ENCODE measurements at places on chromosomes 6 and 20.

- DNase-seq = no peak
These were observed 435.0 kb downstream of the HAO1 start for GRCh38 chr20:7505152-7505834.

GRCh38 chr20:50931306-50932015, at the start of gene ADNP:
Gene ADNP, minus strand, starts transcription at chr20:50931437. Its CDS starts 27,441 bp downstream, at chr20:50903996.
- DNase-seq = peak; percentile 97

- DNase-seq = no peak
These were observed 10.4 kb downstream of the IGF2R start for GRCh38 chr6:159979136-159979874.

DNA sequence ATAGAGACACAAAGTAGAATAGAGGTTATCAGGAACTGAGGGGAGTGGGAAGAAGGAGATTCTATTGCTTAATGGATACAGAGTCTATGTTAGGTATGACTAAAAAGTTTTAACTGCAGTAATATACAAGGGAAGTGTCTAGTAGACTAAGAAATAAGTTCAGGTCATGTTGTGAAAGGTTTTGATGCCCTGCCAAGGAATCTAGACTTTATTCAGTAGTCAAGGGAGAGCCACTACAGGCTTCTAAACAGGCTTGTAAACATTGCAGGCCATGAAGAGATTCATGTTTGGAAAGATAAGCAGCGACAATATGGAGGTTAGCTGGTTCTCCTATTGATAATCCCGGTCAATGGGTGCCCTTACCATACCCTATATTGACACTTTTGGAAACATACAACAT, 352.8 kb upstream of the SOX4 start:
- no peak for DNase-seq

GRCh38 chr20:46994341-46994740, 99.7 kb downstream of the EYA2 start:
- DNase-seq = no peak

- no peak for DNase-seq
These were observed 7.3 kb upstream of the COL12A1 start for GRCh38 chr6:75213112-75213511.

DNA sequence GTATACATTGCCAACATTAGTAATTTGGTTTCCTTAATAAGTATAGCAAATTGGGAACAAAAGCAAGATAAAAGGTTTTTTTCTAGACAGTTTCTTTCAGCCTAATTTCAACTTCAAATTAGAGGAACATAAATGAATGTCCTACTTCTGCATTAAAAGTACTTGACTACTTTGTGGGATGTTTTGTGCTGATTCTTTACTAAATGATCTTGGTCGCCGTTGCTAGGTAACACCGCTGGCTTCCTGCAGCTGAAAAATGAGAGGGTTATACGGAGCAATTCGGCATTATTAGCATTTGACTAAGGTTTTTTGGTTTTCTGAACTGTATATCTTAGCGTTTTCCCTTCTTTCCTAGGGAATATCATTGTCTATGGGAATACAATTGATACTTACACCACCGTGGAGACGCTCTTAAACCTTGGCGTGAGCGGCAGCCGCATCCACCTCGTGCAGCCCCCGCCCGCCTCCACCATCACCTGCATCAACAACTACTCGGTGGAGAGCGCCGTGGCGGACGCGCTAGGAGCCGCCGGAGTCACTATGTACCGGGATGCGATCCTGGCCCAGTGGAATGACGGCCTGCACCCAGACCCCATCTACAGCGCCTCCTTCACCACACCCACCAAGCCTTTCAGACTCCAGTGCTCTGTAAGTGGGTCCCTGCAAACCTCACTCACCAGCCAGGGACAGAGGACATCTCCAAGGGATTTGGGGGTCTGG, 90.9 kb upstream of the INSM1 start:
- DNase-seq = no peak

DNA sequence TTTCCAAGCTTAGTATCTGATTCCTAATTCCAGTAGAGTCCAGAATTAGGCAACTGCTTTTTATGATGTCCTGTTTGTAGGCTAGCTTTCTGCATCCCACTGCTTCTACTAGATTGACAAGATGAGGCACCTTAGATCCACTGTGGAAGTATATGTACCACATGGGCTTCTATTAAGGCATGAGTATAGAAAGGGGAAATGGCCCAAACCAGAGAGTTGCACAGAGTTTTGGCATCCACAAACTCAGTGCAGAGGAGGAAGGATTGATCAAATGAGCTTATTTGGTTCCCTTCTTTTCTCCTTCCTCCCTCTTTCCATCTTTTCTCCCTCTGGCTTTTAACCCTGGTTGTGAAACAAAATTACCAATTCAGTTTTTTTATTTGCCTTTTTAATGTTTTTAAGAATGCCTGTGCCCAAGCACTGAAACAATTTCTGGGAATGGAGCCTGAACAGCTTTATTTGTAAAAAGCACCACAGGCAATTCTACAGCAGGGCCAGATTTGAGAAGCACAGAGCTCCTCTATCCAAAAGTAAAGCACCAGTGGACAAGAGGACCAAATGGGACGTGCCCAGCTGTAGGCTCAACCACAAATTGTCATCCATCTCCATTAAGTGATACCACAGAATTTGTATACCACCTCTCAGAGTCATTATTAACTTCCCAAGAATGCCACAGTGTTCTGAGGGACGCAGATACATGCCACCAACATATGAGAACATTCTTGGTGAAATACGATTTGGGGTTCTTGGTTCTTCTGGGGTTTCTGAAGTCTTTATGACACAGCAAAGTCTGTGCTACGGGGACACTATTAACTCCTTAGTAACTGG, 969.1 kb downstream of the KIF16B start:
- DNase-seq = no peak

- DNase-seq = no peak
These were observed 5.3 kb downstream of the RIPOR2 start for GRCh38 chr6:24930431-24930871.

DNA sequence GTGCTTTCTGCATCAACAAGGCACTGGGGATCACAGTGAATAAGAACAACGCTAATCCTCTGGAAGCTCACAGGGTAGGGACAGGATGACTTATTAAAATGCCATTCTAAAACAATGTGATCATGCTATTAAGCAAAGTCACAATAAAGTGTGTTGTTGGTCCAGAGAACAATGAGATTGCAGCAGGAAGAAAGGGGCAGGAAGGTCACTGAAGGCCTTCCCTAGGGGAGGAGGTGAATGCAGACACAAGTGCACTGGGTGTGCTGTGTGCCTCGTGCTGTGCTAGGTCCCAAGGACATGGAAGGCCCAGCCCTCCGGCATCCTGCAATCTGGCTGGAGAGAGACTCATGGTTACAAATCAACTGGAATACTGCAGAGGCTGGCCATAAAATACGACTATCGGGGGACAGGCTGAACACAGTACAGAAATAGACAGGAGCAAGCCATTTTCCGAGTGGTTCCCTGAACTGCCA, 55.7 kb downstream of the LYRM4 start:
- DNase-seq = no peak

- no peak for DNase-seq
These were observed 22.9 kb downstream of the OR2B2 start for GRCh38 chr6:27889275-27889627.

DNA sequence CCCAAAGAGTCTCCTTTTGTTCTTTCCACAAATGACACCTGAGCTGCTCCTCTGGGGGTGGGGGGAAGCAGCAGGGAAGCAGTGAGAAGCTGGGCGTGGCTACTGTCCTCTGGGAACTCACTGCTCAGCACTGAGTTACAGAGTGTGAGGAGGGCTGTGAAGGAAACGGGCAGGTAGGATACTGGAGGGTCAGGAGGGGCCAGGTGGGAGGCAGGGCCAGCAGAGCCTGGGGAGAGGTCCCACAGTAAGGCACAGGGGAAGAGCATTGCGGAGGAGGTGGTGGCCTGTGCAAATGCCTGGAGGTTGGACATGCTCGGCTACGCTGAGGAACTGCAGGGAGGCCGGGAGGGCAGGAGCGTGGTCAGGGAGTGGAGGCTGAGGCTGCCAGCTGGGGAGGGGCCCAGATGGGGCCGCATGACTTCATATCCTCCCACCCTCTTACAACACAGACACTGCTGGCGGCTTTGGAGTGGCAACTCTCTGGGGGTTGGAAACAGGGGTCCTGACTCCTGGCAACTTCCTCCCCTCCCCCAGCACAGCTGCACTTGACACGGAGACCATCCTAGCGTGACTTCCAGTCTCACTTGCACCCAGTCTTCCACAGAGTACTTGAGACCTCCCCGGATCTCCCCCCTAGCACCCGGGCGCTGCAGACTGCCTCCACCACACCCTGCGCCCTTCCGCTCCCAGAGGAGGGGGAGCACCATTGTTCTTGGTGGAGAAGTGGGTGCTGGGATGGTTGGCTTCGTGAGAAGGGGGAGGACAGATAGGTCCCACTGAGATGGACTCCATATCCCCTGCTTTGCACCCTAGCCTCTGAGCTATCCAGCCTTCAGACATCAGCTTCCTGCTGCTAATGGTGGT, 34.2 kb downstream of the RBM38 start:
- no peak for DNase-seq

- DNase-seq = no peak
These were observed 167.2 kb downstream of the ARID1B start for GRCh38 chr6:156944412-156944811.

DNA sequence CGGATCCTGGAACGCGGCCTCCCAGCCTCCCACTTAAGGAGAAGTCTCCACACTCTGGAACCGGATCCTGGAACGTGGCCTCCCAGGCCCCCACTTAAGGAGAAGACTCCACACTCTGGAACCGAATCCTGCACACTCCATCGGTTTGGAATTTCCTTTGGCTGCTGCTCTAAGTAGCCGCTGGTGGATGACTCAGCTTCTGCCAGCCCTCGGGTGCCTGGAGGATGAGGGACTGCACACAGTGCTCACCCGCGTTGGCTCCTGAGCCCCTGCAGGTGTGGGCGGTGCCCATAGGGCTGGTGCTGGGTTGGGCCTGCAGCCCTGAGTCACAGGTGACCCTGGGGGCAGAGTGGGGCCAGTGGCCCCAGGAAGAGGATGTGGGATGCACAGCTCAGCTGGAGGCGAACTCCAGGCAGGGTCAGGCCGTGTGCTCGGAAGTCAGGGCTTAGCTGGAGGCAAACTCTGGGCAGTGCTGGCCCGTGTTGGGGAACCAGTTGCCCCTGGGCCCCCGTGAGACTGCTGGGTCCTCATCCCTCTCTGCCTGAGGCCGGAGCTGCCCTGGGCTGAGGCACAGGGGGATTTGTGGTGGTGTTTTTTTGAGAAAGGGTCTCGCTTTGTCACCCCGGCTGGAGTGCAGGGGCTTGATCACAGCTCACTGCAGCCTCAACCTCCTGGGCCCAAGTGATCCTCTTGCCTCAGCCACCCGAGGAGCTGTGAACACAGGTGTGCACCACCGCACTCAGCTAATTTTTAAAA, 13.9 kb upstream of the TNFRSF6B start:
- peak; percentile 94 for DNase-seq

DNA sequence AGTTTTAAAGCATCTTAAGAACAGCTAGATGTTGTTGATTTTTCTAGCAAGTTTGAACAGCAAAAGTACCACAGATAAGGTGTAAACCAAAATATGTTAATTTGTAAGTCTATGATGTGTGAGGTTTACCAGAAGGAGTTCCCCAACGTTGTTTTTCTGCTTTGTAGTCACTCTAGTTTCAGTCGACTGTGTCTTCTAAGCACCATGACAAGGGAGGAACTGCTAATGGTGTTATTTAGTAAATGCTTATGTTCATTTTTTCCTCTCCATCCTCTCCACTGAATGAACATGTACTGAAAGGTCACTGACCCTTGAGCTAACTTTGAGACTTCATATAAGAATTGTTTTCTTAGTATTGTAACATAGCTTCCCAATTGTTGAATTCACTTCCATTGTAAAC, 3.0 kb downstream of the ENPP3 start:
- no peak for DNase-seq

GRCh38 chr20:34220561-34220960, 20.7 kb upstream of the ASIP start:
- no peak for DNase-seq

DNA sequence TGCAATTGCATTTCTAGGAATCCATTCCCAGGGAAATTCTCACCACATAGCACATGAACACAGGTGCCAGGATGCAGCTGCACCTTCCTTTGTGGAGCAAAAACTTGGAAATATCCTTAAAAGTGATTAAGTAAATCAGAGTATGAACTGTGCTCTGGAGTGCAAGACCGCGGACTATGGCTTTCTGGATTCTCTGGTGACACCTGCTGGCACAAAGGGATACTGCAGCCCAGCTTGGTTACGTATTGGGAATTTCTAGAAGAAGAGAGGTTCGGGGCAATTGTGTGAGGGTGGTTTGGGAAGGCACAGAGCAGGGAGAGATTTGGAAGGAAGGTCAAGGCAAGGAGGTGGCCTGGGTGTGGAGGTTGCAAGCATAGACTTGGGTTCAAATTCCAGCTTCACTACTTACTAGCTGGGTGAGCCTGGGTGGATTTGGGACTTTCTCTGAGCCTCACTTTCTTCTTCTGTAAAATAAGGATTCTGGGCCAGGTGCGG, 15.9 kb upstream of the PEDS1 start:
- peak; percentile 90 for DNase-seq

GRCh38 chr6:87483929-87484328, 11.2 kb downstream of the SLC35A1 start:
- no peak for DNase-seq

- DNase-seq = no peak
These were observed 107.7 kb downstream of the CD109 start for GRCh38 chr6:73803562-73804241.

GRCh38 chr20:36144336-36144735, 10.2 kb upstream of the EPB41L1 start:
- no peak for DNase-seq

DNA sequence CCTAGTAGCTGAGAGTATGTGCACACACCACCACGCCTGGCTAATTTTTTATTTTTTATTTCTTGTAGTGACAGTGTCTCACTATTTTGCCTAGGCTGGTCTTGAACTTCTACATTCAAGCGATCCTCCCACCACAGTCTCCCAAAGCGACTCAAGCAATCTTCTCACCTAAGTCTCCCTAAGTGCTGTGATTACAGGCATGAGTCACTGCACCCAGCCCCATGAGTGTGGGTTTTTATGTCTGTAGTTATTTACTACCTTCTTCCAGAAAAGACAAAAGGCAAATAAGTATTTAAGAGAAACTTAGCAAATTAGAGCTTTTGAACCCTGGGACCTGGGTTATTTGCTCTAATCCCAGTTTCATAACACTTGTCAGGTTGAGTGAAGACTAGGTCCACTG, 92.3 kb upstream of the HCRTR2 start:
- no peak for DNase-seq

DNA sequence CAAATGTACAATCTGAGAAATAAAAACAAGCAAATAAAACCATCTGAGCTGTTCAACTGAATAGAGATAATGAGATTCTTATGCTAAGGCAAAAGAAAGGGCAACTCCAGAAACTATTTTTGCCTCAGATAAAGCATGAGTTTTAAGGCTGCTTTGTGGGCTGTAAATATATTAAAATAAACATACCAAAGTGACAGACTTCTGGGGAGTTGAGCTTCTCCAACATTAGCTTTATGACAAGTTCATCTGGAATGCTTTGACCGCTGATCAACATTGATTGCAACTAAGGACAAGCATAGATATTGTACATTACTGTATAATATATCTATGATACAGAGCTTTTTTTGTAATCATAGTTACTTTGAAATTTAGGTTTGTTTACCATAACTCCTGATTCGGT, 19.3 kb downstream of the AK9 start:
- no peak for DNase-seq
